Kasumi-1 (cell line): ENCODE measurements at places on chromosomes 2 and 18.

- no peak for DNase-seq
Observed at GRCh38 chr2:132497591-132497990, 81.0 kb downstream of the GPR39 start.

GRCh38 chr2:153433403-153433802, 45.2 kb downstream of the RPRM start:
- no peak for DNase-seq

DNA sequence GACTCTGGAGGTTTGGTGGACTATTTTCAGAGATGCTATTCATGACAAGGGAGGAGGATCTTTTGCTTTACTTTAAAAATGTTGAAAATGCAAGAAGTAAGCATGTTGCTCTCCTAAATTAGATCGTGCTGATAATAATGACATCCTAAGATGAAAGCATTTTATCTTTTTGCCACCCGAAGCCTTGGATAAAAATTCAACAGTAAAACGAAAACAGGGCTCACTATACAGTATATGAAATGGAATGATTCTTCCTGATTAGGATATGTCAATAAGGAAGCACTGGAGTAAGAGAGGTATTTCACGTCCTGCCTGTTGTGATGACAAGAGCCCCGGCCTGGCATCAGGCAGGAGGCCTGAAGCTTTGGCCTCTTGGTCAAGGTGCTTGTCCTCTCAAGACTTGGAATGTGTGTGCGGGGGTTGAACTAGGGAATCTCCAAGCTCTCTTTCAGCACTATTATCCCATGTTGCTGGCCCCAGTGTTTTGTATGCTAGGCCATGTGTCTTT, 306.0 kb downstream of the MTX2 start:
- no peak for DNase-seq

GRCh38 chr2:70851704-70852103, 16.1 kb upstream of the CD207 start:
- DNase-seq: peak; percentile 90

- peak; percentile 77 for DNase-seq
Observed at GRCh38 chr2:189783451-189783926, 650 bp downstream of the ORMDL1 start.

DNA sequence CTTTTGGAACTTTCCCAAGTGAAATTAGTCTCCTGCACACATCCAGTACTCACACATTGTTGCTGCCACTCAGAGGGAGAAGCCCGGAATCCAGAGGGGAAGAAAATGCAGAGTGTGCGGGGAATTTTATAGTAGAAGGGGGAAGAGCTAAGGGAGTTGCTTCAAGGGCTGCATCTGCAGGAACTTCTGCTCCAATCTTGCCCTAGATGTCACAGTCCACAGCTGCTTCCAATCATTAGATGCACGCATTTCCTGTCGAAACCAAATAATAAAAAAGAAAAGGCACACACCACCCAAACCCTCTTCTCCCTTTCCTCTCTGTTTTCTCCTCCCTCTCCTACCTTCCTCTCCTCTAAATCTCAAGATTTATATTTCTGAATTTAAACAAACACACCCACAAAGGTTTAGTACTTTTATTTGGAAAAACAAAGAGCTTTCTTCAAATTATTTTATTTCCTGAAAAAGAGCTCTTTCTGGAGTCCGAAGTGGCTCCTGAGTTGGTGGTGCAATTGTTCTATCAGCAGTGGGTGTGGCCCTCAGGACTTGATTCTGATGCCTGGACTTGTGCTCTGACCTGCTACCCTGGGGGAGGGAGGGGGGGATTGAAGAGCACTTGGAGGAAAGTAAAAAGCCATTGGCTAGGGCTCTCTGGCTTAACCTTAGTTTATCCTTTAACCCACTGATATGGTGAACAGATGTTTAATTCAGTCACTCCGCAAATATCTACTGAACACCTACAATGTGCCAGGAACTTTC, 72.0 kb downstream of the KCNE4 start:
- no peak for DNase-seq

DNA sequence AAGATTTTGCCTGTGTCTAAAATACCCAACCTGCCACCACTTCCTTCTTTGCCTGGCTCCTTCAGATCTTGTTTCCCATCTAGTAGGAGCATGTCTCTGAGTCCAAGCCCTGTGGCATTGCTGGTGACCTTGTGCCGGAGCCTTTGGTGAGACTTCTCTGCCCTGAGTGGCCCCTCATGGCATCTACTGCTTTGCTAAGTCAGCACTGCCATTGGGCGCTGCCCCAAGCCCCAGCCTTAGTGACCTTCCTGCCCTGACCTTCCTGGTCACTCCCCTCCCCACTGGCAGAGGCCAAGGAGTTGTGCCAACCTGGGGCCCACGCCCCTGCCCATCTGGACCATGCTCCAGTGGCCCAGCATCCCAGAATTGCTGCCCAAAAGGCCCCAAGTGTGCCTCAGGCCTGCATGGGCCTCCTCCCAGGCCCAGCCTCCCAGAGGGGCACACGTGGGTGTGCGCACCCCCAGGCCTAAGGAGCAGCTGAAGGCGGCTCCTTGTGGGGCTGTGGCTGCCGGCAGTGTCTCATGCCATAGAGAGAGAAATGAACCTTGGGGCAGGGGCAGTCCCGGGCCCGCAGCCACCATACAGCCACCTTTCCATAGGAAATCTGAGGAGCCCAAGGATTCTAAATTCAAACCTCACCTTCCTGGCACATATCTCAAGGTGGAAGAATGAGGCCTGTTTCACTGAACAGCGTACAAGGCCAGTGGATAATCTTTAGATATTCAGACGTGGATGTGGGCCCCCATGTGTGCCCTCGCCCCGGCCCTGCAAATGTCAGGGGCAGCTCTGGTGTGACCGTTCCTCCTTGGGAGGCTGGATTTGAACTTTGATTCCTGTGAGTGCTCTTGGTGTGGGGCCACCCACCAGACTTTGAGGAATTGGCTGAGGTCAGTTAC, 100.2 kb upstream of the SLC66A3 start:
- no peak for DNase-seq

DNA sequence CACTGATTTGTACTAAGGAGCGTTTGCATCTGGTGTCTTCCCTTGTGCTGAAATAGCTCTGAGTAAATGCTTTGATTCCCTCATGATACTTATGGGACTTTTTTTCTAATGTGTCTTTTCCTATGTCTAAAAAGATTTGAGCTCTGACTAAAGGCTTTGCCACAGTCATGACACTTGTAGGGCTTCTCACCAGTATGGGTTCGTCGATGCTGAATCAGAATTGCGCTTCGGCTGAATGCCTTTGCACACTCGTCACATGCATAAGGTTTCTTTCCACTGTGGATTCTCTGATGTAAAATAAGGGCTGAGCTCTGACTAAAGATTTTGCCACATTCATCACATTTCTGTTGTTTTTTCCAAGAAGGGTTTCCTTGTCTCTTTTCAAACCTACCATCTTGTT, 8.0 kb downstream of the ZNF396 start:
- DNase-seq: no peak

GRCh38 chr2:144102386-144102785, 417.5 kb downstream of the ZEB2 start:
- no peak for DNase-seq

DNA sequence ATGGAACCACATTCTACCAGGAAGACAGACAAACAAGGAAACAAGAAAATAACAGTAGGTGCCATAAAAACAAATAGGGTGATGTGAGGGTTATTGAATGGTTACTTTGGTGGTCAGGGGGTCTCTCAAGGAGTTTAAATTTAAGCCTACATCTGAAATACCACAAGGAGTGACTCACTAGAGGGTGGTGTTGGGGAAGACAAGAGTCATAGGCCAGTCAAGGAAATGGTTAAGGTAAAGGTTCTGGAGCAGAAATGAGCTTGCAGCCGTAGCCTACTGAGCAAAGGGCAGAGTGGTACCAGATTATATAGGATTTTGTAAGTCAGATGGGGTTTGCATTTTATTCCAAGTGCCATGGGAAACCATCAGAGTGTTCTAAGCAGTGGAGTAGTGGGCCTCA, 135.6 kb upstream of the DAPL1 start:
- DNase-seq: no peak

- no peak for DNase-seq
Observed at GRCh38 chr2:240615820-240616547, 9.3 kb upstream of the GPR35 start.

DNA sequence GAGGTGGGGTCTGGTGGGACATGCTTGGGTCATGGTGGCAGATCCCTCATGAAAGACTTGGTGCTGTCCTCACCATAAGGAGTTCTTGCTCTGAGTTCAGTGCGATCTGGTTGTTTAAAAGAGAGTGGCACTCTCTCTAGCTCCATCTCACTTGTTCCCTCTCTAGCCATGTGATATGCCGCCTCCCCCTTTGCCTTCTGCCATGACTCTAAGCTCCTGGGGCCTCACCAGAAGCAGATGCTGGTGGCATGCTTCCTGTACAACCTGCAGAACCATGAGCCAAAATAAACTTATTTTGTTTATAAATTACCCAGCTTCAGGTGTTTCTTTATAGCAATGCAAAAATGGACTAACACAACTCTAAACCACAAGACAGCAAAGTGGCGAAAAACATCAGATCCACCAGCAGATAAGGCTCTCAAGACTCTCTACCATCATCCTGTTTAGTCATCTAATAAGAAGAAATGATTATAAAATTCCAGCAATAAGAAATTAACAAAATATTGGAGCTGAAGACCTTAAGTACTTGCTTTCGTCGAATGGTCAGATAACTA, 75.5 kb downstream of the OLA1 start:
- DNase-seq: no peak

- no peak for DNase-seq
Observed at GRCh38 chr2:129728035-129728972, 251.2 kb upstream of the RAB6C start.

GRCh38 chr2:151297882-151298281, 8.4 kb upstream of the NMI start:
- DNase-seq: peak; percentile 97

DNA sequence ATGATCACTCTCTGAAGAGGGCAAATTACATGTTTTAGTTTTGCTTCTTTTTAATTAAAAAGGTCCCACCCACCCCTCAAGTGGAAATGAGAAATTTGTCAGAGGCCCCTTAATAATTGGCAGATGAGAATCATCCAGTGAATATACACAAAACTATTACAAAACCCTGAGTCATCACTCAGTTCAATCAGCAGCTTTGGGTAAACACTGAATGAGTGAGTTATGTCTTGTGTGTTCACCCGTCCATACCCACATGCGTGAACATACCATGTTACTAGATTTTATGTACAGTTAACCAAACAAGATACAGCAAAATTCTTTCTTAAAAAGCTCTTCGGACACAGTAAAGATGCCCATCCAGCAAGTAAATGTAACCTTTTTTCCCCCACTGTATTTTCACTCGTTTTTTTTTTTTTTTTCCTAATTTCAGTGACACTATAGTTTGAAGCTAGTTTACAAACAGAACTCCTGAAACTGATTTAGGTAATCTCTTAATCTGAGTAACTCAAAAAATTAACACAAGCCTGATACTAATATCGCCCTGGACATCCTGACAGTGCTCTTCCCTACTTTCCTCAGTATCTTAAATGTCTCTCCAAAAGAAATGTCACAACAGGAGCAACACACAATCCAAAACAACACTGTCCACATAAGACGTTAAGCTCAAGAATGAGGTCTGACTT, 1.4 kb downstream of the PSME4 start:
- DNase-seq: peak; percentile 33

DNA sequence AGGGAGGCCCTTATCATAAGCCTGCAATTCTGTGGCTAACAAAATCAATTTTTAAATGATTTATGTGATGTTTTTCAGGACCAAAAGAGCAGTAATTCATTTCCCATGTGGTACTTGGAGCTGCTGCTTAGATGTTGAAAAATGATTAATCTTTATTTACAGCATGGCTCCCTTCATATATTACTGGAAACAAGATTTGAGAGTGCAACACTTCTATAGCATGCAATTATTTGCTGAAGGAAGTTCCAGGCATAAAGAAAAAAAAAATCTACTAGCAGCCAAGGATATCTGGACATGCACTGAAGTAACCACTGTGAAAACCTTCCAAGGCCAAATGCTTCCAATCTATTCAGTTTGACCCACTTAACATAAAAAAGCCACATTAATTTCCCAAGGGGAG, 186.3 kb downstream of the SLC8A1 start:
- no peak for DNase-seq

DNA sequence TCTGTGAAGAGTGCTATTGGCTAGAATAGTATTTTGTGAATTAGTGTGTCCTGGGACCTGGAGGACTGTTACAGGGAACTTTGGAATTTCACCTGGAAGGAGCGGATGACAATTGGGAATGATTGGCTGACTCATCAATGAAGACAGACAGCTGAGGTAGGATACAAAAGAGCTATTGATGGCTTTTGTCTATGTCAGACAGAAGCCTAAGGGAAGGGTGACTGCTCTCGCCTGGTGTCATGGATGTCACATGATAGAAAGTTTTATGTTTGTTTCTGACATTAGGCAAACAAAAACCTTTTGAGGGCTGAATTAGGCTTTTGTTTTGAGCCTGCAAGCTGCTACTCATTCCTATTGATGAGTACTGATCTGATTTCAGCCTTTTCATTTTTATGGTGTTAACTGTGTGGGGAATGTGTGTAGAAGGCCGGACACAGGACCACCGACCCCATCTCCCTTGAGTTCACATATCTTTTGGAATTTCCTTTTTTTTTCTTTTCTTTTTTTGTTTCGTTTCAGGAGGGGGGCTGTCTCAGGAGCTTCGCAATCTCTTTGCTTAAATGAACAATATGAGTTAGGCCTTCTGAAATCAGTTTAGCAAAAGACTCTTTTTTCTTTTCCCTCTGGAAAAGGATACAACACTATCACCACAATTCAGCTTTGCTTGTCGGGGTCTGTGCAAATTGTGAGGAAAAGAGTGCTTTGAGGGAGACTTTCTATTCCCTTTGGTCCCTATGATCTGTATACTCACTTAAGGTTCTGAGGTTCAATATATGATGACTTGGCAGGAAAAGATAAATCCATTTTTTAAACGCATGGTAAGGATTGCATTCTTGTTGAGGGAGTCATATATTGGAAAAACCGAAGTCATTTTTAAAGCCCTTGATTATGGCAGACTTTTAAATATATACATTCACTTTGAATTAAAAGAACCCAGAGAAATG, 207.9 kb upstream of the FIGN start:
- DNase-seq: no peak

DNA sequence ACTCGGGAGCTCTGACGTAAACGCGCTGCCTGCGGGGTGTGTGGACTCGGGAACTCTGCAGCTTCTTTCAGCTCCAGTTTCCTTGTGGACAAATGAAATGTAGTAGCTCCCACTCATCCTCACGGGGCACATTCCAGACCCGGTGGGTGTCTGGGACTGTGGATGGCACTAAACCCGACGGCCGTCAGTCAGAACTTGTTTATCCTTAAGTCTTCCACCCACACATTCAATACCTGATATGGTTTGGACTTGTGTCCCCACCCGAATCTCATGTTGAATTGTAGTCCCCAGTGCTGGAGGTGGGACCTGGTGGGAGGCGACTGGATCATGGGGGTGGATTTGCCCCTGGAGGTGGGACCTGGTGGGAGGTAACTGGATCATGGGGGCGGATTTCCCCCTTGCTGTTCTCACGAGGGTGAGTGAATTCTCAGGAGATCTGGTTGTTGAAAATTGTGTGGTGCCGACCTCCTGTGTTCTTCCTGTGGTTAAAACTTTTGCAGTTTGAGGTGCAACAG, 81.2 kb upstream of the SNTG2 start:
- no peak for DNase-seq
